ENCODE measurements at places on chromosomes 7 and 10.

DNA sequence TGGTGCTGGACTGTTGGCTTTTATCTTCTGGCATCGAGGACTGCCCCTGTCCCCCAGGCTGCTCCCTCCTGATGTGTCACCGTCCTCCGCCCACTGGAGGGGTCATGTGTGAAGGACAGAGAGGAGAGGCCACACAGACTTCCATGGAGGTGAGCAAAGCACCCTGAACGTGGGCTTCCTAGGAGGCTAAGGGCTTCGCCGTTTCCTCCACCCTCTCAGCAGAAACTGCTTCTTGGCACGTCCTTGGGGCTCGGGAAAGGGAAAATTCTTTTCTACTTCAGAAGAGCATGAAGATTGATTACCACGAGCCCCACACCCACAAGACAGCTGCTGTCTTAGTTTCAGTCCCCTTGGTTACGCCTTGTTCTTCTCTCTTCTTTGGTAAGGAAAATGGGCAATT, 218.2 kb downstream of the CCDC3 start:
- DNase-seq = no peak

DNA sequence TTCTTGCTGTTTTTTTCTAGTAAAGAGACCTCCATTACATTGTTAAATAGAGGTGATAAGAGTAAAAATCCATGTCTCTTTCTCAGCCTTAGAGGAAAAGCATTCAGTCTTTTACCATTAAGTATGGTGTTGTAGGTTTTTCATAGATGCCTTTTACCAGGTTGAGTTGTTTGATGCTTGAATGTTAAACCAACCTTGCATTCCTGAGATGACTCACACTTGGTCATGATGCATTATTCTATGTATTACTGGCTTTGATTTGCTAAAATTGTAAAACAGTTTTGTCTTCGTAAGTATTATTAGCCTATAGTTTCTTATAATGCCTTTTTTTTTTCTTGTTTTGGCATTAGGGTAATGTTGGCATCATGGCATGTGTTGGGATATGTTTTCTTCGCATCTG, 90.0 kb downstream of the ANKRD61 start:
- DNase-seq = no peak

- DNase-seq = no peak
These were observed 24.5 kb upstream of the MRC1 start for GRCh38 chr10:17784688-17785087.

DNA sequence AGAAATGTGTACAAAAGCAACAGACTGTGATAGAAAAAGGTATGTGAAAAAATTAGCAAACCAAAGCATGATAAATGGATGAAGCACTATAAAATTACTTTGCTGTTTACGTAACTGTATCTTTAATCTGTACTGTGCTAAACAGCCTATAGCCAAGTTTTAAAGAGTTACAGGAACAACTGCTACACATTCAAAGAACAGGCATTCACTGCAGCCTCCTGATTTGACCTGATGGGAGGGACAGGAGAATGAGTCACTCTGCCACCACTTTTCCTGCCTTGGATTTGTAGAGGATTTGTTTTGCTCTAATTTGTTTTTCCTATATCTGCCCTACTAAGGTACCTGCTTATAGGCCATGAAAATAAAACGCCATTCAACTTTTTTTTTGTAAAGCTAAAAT, 116.1 kb downstream of the FANK1 start:
- no peak for DNase-seq

All from CD4-positive, alpha-beta T cell treated with Interferon alpha-2 for 1 hour (primary cell).